Heart right ventricle (tissue), 16 donors: ENCODE measurements at places on chromosomes 11 and 22. TPM values are rescaled to one million over a fixed set of nuclear protein-coding genes. Genes with fewer than 3 reads are reported as not detected.

DNA sequence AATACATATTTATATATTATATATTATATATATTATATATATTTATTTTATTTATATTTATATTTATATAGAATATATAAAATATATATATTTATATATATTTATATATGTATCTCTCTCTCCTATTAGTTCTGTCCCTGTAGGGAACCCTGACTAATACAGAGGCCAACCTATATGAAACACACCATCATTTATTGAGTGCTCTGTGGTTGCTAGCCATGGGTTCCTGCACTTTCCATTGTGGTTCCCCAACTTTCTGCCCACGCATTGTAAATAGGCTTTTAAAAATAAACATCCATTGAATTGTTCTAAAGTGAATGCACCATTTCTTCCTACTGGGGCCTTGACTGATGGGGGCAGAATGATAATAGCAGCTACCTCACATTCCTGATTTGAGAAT, 93.8 kb upstream of the SESN3 start:
- no peak for DNase-seq

DNA sequence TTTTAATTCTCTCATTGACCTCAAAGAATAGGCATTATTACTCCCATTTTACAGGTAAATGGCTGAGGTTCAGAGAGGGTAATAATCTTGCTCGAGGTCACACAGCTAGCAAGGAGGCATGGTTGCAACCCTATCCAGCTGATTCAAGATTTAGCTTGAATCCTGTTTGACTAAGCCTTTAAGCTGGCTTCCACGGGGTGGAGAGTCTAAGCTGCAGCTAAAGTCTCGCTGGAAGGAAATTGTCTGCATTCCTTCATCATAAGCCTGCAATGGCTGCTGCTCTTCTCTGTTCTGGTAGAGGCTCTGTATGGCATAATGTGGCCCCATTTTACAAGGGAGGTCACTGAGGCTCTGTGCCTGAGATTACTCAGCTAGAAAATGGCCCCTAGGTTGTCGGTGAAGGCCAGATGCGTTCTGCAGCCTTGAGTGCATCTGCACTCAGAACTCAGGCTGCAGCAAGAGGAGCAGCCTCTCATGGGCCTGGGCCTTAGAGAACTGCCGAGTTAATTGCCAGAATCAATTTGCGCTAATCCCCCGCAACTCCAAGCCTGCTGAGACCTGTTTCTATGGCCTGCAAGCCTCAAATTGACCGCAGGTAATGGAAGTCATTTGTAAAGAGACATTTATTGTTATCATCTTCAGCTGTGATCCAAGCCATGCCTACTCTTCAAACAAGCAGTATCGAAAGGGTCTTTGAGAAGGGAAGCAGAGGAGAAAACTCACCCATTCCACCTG, 44.1 kb upstream of the SEZ6L start:
- DNase-seq: no peak

DNA sequence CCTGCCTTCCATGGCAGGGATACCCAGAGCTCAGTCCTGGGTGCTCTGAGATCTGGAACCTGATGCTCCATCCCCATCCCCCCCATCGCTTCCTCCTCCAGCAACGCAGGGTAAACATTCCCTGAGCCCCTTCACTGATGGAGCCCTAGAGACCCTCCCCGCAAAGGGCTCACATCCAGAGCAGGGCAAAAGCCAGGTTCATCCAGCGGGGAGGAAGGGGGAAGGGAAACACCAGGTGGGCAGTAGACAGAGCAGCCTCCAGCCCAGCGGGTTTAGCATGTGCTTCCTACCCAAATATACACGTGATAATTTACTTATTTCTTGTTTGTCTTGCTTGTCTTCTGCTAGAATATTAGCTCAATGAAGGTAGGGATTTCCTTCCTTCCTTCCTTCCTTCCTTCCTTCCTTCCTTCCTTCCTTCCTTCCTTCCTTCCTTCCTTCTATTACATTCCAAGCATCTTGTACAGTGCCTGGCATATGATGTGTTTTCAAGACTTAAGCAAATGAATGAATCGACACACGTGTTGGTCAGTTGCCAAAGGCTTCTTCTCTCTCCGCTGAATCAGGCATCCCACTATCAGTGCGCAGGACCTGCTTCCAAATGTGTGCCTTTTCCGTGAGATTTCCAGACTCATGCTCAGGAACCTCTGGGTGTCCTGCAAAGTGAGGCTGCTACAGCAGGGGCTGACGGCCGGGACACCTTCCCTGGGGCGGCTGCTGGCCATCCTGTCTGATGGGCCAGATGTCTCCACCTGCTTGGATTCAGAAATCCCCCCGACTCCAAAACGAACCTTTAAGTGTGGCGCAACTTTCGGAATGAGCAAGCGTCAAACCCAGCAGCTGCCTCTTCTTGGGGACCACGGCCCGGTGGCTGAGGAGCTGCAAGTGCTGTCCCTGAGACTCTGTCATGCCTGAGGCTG, 955.1 kb downstream of the BRD1 start:
- no peak for DNase-seq

GRCh38 chr11:86816251-86816726, 15.9 kb downstream of the PRSS23 start:
- no peak for DNase-seq

GRCh38 chr11:12560861-12561260, 113.4 kb upstream of the TEAD1 start:
- no peak for DNase-seq

GRCh38 chr22:17549655-17550054, 13.6 kb upstream of the SLC25A18 start:
- DNase-seq: no peak

DNA sequence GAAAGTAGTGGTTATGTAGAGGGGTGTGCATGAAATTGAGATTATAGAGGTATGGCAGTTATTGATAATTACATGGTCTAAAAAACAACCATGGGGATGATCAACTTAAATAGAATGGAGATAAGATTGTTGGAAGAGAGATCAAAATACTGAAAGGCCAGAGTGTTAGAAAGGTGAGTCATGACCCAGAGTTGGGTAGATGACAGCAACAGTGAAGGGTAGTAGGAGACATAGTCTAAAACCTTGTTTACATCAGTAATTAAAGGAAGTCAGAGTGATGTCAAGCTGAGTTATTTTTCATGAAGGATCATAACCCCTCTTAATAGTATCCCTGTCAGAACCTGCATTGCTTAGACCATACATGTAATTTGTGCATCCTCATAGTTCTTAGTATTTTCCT, 110.9 kb downstream of the ELP4 start:
- DNase-seq: no peak

DNA sequence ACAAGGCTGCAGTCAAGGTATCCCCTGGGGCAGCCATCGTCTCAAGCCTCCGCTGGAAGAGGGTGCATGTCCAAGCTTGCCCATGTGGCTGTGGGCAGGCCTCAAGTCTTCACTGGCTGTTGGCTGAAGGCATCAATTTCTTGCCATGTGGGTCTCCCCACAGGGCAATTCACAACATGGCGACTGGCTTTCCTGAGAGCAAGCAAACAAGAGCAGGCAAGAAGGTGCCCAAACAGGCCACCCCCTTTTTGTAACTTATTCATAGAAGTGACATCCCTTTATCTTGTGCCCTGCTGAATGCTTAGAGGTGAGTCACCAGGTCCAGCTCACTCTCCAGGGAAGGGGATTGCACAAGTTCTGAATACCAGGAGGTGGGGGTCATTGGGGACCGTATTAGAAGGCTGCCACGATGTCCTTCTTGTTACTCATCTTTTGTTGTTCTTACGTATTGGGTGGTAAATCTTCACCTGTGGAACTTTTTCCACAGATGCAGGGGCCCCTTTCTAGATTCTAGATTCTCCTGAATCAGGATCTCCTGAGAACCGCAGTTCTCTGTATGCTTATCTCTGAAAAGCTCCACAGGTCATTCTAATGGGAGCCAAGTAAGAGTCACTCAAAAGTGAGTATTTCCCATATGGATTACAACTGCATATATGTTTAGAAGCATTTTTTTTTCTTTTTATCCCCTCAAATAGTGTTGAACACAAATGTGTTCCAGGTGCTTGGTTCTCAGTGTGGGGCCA, 44.2 kb upstream of the MICAL2 start:
- no peak for DNase-seq

The TCN1 gene
- total RNA-seq: not detected

GRCh38 chr11:128555606-128556005, 31.8 kb downstream of the ETS1 start:
- DNase-seq: no peak

- DNase-seq: no peak
Measured at GRCh38 chr11:29272019-29272654, 744.7 kb downstream of the KCNA4 start.
